Mesenteric fat pad (tissue), 1 donor: ENCODE measurements at places on chromosomes 7 and 10. TPM values are rescaled to one million over a fixed set of nuclear protein-coding genes. Genes with fewer than 3 reads are reported as not detected.

- DNase-seq = no peak
These were observed 1.7 kb upstream of the C7orf25 start for GRCh38 chr7:42913591-42913990.

- DNase-seq = peak; percentile 90
These were observed at the start of gene ASAH2B for GRCh38 chr10:50739618-50740292. ASAH2B (plus strand) TSS chr10:50739936; CDS start chr10:50745131, 5,195 bp downstream.

DNA sequence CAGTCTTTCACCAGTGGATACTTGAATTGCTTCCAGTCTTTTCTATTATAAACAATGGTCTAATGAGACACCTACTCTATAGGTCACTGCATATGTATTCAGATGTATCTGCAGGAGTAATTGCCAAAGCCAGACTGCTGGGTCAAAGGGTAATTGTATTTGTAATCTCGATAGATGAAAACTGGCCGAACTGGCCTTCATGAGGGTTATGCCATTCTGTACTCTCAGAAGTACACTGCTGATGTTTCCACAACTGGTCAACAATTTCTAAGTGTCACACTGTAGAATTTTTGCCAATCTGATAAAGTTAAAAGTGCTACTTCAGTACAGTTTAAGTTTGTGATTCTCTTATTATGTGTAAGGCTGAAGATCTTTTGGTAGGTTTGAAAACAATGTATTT, 64.6 kb downstream of the JAZF1 start:
- DNase-seq = no peak

DNA sequence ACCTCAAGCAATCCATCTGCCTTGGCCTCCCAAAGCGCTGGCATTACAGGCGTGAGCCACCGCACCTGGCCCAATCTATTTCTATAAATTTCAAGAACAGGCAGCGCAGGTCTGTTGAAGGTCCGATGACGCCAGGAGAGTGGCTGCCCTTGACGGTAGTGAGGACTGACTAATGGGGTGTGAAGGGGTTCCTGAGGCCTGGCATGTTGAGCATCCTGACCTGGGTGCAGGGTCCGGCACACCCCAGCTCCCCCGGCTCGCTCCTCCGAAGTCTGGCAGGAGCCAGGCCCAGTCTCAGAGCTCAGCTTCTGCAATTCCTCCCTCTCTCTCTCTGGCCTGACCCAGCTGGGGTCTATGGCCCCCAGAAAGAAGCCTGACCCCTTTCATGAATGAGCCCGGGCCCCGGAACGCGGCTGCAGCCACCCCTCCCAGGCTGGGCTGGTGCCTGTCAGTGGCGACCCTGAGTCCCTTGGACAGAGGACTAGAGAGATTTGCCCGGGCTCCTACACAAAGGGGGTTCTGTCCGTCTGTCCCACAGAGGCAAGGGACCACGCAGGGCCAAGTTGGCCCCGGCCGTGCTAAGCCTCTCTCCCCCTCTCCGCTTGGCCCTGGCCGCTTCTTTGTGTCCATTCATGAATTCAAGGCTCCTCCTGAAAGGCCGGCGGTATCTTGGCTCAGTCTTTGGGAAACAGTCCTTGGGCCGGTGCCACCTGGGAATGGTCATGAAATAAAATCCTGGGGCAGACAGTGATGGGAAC, 18.8 kb downstream of the MMD2 start:
- no peak for DNase-seq

SUN3 gene
- total RNA-seq = not detected

DNA sequence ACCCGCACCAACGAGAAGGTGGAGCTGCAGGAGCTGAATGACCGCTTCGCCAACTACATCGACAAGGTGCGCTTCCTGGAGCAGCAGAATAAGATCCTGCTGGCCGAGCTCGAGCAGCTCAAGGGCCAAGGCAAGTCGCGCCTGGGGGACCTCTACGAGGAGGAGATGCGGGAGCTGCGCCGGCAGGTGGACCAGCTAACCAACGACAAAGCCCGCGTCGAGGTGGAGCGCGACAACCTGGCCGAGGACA, 1.6 kb downstream of the VIM start:
- DNase-seq = no peak

DNA sequence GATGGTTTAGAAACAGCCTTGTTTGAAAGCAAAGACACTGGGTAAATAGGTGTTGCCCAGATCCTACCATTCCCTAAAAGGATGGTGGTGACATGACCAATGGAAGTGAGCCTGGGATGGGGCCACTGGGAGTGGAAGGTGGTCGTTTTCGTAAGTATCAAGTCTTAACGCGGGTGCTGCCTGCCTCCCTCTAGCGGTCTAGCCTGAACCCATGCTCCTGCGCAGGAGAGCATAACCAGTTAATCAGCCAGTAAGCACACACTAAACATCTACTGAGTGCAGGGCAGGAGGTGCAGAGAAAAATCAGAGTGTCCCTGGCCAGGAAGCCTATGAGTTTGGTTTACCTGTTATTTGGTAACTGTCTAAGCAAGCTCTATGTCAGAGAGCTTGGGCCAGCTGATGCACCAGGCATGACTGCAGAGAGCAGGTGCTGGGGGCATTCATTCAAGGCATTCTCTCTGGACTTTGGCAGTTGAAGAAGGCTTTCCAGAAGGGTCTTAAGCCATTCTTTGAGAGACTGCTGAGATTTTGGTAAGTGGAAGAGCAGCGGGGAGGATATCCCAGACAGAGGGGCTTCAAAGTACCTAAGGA, 930 bp downstream of the GARIN1A start:
- no peak for DNase-seq

FZD8 gene
- 13.0 TPM for total RNA-seq

DNA sequence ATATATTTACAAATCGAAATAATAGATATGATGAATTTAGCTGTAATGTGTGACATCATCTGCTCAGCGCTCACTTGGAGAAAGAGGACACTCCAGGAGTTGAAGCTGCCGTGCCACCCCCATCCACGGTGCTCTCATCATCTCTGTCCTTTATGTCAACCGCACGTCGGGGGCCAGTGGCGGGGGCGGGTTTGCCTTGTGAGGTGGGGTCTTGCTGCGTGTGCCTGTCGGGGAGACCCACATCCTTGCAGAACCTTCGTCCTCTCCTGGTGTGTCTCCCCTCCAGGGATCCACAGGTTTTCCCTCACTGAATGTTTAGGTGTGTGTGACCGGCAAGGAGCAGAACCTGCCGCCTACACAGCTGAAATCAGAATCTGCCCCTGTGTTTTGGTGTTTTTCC, 71.6 kb downstream of the INPP5A start:
- peak; percentile 73 for DNase-seq

SH2D4B gene
- 0.35 TPM for total RNA-seq

TBX20 gene
- 0.16 TPM for total RNA-seq

- no peak for DNase-seq
These were observed 42.6 kb downstream of the GTF2IRD1 start for GRCh38 chr7:74496272-74496671.

CTAGE15 gene
- total RNA-seq = not detected

- no peak for DNase-seq
These were observed 15.0 kb downstream of the TAS2R60 start for GRCh38 chr7:143458263-143458662.

FAM221A gene
- total RNA-seq = 6.2 TPM

DNA sequence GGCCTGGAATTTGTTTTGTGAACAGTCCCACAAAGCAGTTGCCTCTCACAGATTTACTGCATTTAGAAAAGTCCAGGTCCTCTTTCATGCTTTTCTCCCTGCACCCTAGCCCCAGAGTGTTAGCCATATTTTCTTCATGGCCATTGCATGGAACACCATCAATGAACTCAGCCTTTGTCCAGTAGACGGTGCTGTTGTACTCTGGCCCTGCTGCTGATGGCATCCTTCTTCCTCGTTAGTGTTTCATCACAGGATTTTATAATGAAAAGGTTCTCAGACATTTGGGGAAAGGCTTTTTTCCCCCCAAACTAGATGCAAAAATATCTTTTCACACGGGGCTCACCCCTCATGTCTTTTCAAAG, 93.0 kb upstream of the SLC25A13 start:
- DNase-seq = no peak

MAT1A gene
- total RNA-seq = 0.13 TPM

GRCh38 chr7:120360918-120361317, 87.9 kb downstream of the KCND2 start:
- DNase-seq = no peak

DNA sequence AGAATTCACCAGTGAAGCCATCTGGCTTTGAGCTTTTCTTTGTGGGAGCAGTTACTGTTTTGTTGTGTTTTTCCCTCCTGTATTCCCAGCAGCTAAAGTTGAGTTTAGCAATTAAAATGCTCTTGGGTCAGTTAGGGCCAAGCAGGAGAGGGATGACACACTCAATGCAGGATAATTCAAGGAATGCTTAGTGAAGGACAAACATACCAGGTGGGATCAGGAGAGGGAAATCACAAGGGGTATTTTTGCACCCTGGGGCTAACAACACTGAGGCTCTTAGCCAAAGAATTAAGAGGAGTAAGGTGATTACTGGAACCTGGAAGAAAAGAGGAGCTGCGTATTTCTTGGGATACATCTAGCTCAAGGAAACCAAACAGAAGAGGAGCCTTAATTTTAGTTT, 82.4 kb upstream of the KCND2 start:
- no peak for DNase-seq

- DNase-seq = no peak
These were observed 267.9 kb upstream of the SP8 start for GRCh38 chr7:21054427-21055112.

- DNase-seq = no peak
These were observed 45.1 kb upstream of the CABCOCO1 start for GRCh38 chr10:61617586-61617985.

- DNase-seq = no peak
These were observed 1.1 kb upstream of the TFAM start for GRCh38 chr10:58384095-58384494.

GNAT3 gene
- total RNA-seq = not detected

- DNase-seq = no peak
These were observed 224.4 kb downstream of the USP6NL start for GRCh38 chr10:11387044-11387443.

FKBP14 gene
- total RNA-seq = 19.8 TPM

FKBP6 gene
- total RNA-seq = not detected

DNA sequence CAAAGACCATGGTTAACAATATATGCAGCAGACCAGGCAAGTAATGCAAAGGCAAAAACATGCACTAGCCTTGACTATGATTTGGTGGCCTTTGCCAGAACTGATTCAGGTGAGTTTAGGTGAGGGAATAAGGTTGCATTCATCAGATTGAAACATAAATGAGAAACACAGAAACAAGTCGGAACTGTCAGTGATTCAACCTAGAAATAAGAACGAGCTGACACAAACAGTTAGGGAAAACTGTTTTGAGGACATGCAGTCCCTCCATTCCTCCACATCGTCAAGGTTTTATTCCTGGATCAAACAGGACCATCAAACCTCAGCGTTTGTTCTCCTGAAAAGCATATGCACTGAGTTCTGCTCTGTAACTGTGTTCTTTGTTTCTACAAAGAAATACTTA, 1.8 kb downstream of the ZNF248 start:
- no peak for DNase-seq

SFXN3 gene
- 46.5 TPM for total RNA-seq

TUBAL3 gene
- not detected for total RNA-seq

DNA sequence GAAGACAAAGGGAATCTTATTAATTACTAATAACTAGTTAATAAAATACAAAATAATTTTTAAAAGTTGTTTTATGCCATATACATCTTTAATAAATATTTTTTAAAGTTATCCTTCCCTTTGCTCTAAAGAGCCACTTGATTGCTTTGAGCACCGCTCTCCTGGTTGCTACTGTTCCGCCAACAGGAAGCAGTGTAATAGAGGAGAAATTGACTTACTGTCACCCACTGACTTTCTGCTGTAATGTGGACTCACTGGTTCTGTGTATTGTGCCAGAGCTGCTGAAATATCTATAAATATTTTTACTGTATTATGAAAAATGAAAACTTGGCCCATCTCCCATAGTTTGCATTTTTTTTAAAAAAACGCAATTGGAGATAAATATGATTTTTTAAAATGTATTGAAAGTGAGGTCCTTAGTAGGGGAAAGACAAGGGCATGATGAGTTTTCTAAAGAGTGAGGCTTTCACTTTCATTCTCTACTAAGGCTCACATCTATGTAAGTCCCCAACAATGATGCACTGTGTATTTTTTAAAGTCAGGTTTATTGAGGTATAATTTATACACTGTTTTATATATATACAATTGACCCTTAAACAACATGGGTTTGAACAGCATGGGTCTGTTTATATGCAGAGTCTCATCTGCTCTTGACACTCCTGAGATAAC, 100.5 kb downstream of the NPY start:
- DNase-seq = no peak

GRCh38 chr10:92811986-92812385, 36.3 kb upstream of the EXOC6 start:
- no peak for DNase-seq

- DNase-seq = no peak
These were observed 79.0 kb upstream of the LSM8 start for GRCh38 chr7:118104812-118105441.

INA gene
- total RNA-seq = not detected

- no peak for DNase-seq
These were observed 2.4 kb upstream of the COBL start for GRCh38 chr7:51318886-51319579.

DNA sequence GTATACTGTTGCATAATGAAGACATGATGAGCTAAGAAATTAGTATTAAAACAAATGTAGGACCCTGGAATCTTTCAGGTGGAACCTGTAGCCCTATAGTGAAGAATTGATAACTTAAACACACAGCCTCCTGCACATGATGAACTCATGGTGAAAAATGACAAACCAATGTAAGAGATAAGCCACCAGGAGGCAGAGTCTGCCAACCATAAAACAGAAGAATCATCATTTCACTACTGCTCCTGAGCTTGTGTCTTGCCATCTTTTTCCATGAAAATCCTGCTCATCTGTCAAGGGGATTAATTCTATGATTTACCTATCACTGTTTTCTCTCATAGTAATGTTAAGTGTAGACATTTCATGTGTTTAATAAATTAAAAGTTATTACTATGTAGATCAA, 363.9 kb downstream of the MALRD1 start:
- DNase-seq = no peak

GJD4 gene
- total RNA-seq = not detected

DNA sequence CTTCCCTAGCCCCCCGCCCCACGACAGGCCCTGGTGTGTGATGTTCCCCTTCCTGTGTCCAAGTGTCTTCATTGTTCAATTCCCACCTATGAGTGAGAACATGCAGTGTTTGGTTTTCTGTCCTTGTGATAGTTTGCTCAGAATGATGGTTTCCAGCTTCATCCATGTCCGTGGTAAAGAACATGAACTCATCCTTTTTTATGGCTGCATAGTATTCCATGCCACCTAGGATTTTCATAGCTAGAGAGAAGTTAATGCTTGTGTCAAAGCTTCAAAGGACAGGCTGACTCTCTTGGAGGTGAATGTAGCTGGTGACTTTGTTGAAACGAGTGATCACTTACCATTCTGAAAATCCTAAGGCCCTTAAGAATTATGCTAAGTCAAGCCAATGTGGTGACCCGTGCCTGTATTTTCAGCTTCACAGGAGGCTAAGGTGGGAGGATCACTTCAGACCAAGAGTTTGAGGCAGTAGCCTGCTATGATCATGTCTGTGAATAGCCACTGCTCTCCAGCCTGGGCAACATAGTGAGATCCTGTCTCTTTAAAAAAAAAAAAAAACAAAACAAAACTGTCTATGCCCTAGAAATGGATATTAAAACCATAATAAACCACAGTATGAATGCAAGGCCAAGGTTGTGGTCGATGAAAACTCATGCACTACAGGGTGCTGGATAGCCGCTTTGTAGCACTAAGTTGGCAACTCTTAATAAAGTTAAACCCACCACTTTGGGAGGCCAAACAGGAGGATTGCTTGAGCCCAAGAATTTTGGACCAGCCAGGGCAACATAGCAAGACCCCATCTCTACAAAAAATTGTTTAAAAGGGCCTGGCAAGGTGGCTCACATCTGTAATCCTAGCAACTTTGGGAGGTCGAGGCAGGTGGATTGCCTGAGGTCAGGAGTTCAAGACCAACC, 52.0 kb downstream of the CUL1 start:
- DNase-seq = no peak

GRCh38 chr10:119769886-119770285, 44.0 kb downstream of the INPP5F start:
- DNase-seq = no peak
